ENCODE measurements at places on chromosomes 5 and 9.

- no peak for DNase-seq
Observed at GRCh38 chr5:176985516-176985915, 21.1 kb downstream of the UIMC1 start.

- DNase-seq, result no peak
Observed at GRCh38 chr5:173268750-173269432, 33.9 kb upstream of the NKX2-5 start.

DNA sequence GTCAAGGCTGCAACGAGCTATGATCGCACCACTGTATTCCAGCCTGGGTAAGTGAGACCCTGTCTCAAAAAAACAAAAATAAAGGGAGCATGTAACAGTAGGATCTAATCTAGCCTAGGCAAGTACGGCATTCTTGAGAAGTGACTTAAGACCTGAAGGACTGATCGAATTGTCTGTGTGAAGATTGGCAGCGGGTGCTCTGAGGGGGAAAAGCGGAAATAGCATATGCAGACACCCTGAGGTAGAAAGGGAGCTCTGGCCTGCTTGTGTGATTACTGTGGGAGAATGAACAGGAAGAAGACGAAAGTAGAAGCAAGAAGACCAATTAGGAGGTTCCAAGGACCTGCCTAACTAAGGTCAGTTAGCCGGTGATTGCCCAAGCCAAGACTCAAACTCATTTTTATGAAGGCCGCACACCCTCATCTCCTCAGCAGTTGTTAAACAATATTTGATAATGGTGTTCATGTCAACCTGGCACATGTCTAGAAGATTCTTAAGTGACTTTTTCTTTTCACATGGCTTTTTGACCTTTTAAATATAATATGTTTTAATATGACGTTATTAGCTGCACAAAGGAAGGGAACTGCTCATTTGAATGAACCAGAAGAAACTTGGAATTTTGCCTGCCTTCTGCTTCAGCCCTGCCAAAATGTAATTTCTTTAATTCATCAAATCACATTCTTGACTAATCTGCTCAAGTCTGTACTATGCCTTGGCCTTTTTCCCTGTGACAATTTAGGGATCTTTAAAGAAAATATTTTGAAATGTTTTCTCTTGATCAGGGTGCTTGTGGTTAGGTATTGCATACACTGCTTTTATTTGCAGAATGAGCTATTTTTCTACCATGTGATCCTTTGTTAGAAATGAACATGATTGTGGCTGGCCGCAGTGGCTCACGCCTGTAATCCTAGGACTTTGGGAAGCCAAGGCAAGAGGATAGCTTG is 289.2 kb upstream of the DMRT1 start:
- DNase-seq, result no peak

GRCh38 chr5:28344836-28345433 is 1306.5 kb upstream of the CDH9 start:
- DNase-seq, result peak; percentile 17

DNA sequence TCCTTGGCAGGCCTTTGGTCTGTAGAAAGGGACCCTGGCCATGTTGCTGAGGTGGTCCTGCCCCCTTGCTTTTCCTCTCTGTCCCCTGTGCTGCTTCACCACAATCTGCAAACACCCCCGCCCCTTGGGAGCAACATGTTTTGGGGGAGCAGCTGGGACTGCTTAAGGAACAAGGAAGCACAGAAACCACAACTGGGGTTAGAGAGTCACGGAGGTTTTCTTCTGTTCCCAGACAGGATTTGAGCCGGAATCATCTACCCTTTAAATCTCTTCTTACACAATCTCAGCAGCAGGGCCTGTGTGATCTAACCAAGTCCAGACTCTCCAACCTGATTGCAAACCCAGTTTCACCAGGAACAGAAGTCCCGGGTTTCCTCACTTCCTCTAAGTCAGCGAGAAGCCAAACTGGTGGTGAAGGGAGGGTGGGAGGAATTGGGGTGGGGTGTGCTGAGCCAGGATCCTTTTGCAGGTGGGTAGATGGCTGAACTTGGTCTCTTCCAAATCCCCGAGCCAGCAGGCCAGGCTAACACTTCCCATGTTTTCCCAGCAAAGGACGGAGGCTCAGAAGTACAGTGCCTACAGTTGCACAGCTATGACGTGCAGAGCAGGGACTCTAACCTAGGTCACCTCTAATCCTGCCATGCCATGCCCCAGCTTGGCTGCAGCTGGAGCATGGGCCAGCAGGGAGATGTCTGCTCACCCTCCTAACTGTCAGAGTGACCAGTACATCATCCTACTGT is 25.0 kb downstream of the SH3PXD2B start:
- no peak for DNase-seq

GRCh38 chr5:68000805-68001204 is 214.8 kb upstream of the PIK3R1 start:
- DNase-seq, result no peak

GRCh38 chr5:9297134-9297533 is 248.7 kb downstream of the SEMA5A start:
- no peak for DNase-seq

DNA sequence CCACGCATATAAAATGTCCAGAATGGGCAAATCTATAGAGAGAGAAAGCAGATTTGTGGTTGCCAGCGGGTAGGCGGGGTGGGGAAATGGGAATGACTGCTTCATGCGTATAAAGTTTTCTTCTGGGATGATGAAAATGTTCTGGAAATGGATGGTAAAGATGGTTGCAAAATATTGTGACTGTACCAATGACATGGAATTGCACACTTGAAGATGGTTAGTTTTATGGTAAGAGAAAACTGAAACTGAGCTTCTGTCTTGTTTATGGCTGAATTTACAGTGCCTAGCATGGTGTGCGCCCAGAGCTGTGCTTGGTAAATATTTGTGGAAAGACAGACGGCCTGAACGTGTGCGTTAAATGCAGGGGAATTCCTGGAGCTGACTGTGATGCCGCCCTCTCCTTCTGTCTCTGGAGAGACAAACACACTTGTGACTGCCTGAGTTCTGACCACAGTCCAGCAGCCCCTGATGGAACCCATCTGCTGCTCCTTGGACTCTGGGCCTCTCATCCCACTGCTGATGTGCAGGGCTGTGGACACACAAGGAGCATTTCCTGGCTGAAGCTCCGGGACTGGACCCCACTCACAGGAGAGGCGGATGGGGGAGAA is 8.6 kb upstream of the PTGES start:
- no peak for DNase-seq

DNA sequence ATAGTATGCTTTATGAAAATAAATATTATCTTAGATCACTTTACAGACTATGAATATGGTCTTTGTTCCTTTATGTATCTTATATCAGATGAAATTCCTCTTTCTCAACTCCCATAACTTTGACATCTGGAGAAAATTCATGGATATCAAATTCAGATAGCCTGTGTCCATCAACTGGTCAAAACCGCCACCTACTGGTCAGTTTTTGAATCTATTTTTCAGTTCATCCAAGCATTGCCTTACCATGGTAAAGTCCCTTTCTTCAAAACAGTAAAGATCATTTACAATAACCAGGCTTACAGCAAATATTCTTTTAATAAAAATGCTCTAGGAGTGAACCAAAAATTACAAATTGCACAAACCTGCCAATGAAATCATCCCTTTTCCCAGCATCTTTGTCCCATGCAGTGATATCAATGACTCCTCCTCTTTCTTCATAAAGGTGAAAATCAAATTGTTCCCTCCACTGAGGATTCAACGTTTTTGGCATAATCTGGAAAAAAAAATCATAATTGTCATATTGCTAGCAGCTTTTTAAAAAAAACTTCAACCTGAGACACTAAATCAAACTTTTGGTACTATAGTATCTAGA is 290.5 kb downstream of the SLF1 start:
- DNase-seq, result peak; percentile 18

DNA sequence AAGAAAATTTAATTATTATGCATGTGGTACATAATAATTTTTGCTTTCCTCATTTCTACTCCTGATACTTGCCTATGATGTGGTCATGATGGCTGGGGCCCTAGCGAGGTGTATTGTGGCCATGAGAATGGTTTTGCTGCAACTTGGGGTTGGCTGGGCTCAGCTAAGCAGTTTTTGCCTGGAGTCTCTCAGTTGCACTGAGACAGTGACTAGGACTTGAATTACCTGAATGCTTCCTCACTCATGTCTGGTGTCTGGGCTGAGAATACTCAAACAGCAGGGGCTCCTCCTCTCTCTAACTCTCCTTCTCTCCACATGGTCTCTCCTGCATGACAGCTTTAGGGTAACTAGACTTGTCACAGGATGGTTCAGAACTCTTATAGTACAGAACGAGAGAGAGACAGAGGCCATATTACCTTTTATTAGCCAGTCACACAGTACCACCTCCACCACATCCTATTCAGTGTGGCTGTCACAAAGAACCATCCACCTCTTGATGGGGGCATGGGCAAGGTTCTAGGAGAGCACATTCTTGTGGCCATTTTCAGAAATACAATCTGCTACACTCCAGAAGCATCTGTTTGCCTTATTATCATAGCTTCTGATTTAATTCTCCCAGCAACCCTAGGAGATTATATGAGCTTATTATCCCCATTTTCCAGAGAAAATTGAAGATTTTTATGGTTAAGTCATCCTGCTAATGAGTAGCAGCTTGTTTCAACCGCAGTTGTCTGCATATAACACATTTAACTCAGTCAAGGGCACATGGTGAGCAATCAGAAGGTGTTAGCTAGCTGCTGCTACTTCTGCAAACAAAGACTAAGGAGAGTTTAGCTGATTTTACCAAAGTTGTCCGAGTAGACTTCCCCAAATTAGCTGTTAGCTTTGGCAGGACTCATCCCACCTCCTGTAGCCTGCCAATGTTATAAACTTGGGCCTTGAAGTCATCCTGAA is 245.1 kb downstream of the DOCK8 start:
- no peak for DNase-seq

- no peak for DNase-seq
Observed at GRCh38 chr5:98839469-98840383, 66.3 kb downstream of the RGMB start.

- DNase-seq, result peak; percentile 76
Observed at GRCh38 chr5:150656191-150657132, 4.6 kb upstream of the MYOZ3 start.

GRCh38 chr5:164941132-164941531 is 1435.7 kb downstream of the MAT2B start:
- DNase-seq, result no peak

DNA sequence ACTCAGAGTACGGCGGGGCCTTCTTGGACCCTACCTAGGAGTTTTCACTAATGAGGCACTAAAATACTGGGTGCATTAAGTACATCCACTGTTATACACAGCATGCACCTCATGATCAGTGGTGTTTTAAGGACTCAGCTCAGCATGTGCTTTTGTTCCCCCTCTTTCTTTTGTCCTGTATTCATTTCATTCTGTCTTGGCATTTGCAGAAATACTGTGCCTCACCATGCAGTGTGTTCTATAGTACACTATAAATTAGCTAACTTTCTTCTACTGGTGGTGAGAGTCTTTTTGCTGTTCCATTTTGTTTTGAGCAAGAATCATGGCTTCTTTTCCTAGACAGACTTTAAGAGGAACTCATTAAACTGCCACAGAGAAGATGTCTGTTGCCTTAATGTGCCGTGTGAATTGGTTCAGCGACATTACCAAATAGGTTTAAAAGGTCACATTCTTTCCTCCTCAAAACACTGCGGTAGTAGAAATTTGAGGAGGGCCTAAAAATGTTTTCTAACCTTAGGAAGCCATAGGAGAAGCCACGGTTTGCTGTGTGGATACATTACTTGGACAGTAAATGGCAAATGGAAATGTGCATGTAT is 276.6 kb downstream of the MAST4 start:
- DNase-seq, result no peak

DNA sequence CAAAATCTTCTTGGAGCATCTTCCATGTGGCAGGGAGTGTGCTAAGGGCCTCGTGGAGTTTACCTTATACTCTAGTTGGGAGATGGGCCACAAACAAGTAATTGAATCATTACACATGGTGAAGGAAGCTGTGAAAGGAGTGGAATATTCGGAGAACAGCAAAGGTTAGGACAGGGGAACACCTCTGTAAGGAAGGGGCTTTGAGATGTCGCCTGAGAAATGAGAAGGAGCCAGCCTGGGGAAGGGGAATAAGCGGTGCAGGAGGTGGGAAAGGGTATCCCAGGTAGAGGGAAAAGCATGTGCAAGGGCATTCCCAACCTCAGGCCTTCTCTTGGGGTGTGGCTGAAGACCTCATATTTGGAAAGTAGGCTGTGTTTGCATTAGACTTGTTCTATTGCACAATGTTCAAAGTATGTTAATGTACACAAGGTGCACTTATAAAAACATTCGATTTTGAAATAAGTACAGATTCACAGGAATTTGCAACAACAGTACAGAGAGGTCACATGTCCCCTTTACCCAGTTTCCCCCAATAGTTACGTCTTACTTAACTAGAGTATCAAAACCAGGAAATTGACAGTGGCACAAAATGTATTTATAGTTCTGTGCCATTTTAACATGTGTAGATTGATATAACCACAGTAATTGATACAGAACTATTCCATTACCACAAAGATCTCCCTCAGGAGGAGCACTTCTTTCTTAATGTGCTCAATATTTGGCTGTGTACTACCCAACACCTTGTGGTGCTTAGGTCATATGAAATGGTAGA is 2.4 kb upstream of the STOM start:
- DNase-seq, result no peak

DNA sequence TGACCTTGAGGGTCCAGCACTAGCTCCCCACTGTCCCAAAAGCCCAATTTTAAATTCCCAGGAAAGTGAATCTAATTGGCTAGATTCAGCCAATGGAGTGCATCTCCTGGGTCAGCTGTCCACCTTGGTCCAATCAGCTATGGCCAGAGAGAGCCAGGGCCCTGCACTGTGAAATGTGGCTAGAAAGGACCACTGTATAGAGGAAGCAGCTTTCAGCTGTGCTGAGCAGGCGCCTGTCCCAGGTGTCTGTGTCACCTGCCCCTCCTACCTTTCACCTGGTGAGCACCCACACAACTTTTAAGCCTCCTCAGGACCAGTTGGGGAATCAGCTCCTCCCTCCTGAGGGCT is 186.2 kb downstream of the DRD1 start:
- no peak for DNase-seq

- no peak for DNase-seq
Observed at GRCh38 chr5:76791461-76791860, 27.4 kb upstream of the F2RL1 start.

DNA sequence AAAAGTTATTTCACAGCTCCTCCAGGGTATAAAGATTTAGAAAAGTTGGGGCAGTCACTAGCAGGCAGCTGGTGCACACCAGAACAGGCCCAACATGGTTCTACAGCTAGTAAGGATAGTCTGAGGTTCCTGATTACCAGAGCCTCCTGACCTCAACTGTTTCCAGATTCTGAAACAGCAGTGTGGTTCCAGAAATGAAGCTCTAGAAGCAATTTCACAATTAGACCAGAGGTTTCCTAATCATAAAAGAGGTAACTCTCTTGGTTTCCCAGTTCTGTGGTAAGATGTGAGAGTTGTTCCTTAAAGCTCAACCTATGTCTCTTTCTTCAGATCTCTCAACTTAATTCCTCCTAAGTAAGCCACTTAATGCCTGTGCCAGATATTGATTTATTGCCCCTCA is 11.9 kb downstream of the AGTPBP1 start:
- no peak for DNase-seq

- DNase-seq, result no peak
Observed at GRCh38 chr5:54832045-54832444, 153.3 kb downstream of the ESM1 start.

- DNase-seq, result peak; percentile 87
Observed at GRCh38 chr5:1385395-1386273, 40.7 kb upstream of the CLPTM1L start.

GRCh38 chr9:98372077-98372836 is 116.8 kb upstream of the TBC1D2 start:
- DNase-seq, result no peak
